ENCODE measurements at places on chromosomes 5 and 9.

- no peak for DNase-seq
These were observed 23.4 kb downstream of the UBLCP1 start for GRCh38 chr5:159286420-159287035.

- no peak for DNase-seq
These were observed 52.0 kb downstream of the CFAP77 start for GRCh38 chr9:132461971-132462370.

DNA sequence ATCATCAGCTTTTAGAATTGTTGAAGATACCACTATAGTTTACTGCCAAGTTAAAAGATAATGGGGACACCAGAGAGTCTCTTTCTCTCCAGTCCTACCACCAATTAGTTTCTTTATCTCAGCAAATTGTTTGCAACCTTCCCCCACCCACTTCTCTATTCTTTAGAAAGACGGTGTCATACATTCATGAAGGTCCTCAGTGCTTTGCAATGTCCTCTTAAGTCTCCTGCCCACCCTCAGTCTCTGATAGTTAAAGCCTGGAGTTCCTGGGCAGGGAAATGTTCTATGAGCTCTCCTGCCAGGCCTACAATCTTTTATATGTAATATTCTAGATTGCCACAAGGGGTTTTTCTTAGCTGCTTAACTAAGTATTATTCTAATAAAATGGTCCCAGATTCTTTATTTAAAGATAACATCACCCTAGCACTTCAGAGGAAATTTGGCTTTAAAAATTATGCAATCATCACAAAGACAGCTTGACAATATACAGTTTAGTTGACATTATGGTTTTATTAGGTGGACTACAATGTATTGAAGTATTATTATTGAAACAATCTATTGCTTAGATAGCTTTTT lies 509.2 kb downstream of the CSNK1G3 start:
- DNase-seq, result no peak

DNA sequence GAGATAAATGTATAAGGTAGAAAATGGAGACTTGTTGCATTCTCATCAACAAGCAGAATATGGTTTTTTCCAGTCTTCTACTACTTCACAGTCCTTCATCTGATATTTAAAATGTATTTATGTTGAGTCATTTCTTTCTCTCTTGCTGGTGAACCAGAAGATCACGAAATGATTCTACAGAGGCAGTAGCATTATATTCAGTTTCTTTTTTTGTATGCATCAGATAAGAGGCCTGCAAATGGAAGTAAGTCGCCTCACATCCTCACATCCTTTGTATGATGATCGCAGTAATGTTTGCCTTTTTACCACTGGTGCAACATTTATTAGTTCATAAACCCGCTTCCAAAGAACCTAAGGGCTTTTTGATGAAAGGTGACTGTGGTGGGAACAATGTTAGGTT lies 22.1 kb upstream of the IL13 start:
- DNase-seq, result no peak

DNA sequence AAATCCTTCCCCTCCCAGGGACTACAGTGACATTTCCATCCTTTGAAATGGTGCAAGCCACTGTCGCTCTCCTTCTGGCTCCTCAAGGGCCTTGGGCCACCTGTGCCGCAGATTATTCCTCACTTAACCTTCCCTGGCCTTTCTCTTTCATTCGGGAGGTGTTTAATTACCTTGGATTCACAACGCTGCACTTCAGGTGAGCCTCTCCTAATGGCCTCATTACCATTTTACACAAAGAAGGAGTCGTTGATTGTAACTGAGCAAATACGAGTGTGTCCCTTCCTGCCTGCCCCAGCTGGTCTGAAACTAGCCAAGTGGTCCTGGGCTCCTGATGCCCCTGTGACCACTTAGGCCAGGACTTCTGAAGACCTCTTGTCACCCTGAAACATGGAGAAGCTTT lies 205.0 kb downstream of the CRB2 start:
- no peak for DNase-seq

DNA sequence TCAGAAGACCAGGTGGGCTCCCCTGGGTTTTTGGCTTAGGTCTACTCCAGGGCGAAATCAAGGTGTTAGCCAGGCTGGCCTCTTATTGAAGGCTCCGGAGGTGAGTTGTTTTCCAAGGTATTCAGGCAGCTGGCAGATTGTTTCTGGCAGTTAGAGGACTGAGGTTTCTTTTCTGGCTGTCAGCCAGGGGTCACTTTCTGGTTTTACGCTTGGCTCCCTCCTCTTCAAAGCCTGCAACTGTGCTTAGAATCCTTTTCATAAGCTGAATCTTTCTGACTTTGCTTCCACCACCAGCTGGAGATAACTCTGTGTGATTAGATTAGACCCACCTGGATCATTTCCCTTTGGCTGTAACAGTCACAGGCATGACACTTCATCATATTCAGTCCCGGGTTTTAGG lies 24.6 kb downstream of the RFK start:
- DNase-seq, result no peak

- no peak for DNase-seq
These were observed 116.0 kb downstream of the KCNIP1 start for GRCh38 chr5:170619869-170620268.

GRCh38 chr9:88503845-88504764 lies 30.9 kb upstream of the NXNL2 start:
- DNase-seq, result no peak

GRCh38 chr5:168620807-168621206 lies 41.6 kb upstream of the PANK3 start:
- DNase-seq, result no peak

DNA sequence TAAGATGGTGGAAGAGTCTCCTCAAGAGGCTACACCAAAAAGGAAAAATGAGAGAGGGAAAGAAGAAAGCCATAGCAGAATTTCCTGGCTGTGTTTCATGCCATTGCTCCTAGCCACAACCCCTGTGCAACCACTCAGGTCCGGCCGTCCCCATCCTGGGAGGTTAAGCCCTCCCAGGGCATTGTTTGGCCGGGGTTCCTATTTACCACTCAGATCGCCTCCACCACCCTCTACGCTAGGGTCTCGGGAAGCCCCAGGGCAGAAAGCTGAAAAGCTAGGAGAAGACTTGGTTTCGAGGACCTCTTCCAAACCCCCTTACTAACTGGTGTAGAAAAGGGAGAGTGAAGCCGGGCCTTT lies 715 bp downstream of the RC3H2 start:
- no peak for DNase-seq

- no peak for DNase-seq
These were observed 20.0 kb upstream of the CREBRF start for GRCh38 chr5:173035904-173036707.

DNA sequence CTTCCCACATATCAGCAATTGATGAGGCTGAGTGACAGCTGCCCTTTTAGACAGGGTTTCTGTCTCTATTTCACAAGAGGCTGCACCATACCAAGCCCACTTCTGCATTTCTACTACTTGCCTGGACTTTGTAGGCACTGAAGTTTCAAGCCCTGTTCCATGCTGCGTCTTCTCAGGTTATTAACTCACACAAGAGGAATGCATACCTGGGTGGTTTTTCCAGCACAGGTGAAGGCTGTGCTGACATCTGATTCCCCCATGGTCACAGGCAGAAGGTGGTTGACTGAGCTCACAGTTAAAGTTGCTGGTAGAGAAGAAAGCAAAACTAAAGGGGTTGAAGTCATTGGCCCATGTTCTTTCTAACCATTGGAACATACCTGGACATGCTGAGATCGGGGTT lies 86.6 kb downstream of the MAMDC2 start:
- DNase-seq, result no peak

- no peak for DNase-seq
These were observed 9.0 kb upstream of the FAF2 start for GRCh38 chr5:176438959-176439757.

- DNase-seq, result no peak
These were observed 55.7 kb upstream of the SLC44A1 start for GRCh38 chr9:105188746-105189145.

GRCh38 chr5:104643320-104643719 lies 1080.7 kb upstream of the NUDT12 start:
- no peak for DNase-seq

DNA sequence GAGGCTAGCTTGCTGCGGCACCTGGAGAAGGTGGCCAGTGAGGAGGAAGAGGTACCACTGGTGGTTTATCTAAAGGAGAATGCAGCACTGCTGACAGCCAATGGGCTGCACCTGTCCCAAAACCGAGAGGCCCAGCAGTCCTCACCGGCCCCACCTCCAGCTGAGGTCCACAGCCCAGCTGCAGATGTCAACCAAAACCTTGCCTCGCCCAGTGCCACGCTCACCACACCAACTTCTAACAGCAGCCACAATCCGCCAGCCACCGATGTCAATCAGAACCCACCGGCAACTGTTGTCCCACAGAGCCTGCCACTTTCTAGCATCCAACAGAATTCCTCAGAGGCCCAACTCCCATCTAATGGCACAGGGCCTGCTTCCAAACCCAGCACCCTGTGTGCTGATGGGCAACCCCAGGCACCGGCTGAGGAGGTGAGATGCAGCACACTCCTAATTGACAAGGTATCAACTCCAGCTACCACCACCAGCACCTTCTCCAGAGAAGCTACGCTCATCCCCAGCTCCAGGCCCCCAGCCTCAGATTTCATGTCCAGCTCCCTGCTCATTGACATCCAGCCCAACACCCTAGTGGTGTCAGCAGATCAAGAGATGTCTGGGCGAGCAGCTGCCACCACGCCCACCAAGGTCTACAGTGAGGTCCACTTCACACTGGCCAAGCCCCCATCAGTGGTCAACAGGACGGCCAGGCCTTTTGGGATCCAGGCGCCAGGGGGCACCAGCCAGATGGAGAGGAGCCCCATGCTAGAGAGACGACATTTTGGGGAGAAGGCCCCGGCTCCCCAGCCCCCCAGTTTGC lies 8.0 kb downstream of the SYNPO start:
- no peak for DNase-seq

DNA sequence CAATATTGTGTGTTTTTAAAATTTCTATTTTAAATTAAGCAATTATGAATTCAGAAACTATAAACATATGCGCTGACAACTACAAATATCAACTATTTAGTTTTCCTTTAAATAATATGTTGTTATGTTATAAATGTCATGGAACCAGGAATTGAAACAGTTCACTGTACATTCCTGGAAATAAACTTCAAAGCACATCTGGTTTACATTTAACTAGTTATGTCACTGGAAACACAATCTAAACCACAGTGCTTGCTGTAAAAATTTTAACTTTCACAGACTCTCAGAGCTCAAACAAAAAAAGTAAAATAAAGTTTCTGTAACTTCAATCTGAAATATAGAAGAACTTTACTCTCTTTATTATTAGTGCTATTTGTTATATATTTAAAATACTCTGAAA lies 179.2 kb downstream of the FBN2 start:
- DNase-seq, result peak; percentile 11

- DNase-seq, result no peak
These were observed 42.4 kb downstream of the CPLANE1 start for GRCh38 chr5:37206736-37207135.

GRCh38 chr5:52707616-52708015 lies 80.1 kb upstream of the ITGA1 start:
- DNase-seq, result no peak

DNA sequence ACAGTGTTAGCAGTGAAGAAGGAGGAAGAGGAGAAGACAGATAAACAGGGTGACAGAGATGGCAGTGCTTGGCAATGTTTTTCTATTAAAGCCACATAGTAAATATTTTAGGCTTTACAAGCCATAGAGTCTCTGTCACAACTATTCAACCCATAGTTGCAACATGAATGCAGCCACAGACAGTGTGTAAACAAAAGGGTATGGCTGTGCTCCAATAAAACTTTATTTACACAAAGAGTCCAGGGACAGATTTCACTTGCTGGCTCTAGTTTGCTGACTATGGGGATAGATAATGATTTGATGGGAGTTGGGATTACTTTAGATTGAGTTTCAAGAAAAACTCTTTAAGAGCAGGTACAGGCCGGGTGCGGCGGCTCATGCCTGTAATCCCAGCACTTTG lies 224.8 kb upstream of the SEMA6A start:
- DNase-seq, result no peak

DNA sequence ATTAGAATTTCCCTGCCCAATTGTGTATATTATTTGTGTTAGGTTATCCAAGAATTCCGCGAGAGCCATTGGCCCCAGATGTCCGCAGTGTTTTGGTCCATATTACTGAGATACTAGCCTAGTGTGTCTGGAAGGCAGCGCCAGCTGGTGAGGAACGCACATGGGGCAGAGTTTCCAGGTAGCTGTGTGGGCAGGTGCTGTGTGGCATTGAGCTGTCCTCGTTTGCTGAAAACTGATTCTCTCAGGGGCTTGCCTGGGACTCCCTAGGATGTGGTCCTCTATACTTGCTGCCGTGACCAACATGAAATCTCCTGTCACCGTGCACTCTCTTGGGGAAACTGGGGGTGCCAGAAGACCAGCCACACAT lies 288.7 kb downstream of the FANCC start:
- DNase-seq, result no peak

GRCh38 chr5:172602783-172603231 lies 38.3 kb upstream of the NEURL1B start:
- DNase-seq, result no peak

- no peak for DNase-seq
These were observed 30.8 kb downstream of the GALNT12 start for GRCh38 chr9:98838155-98838867.

DNA sequence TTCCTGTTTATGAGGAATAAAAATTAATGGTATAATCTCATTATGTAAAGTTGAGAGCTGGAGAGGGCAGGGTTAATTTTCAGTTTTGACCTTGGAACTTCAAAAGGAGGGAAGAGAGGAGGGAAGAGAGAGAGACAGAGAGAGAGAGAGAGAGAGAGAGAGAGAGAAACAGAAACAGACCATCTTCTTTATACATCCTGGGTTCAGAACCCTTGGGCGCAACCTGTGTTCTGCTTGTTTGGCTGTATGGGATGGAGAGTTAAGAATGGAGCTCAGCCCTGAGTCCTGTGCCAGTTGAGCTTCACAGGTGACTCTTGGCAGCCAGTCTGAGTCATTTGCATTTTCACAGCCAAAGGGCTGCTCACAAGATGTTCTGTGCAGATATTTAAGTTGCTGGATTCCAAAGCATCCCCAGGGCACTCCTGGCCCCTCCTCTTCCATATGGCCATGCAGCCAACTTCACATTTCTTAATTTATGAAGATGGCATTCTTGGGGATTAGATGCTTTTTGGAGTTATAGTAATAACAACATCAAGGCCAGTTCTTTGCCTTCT lies 143.5 kb downstream of the CARTPT start:
- DNase-seq, result no peak

- no peak for DNase-seq
These were observed 80.3 kb downstream of the HSD17B4 start for GRCh38 chr5:119532637-119533036.

GRCh38 chr9:25677301-25678146 lies 720 bp downstream of the TUSC1 start:
- DNase-seq, result no peak

DNA sequence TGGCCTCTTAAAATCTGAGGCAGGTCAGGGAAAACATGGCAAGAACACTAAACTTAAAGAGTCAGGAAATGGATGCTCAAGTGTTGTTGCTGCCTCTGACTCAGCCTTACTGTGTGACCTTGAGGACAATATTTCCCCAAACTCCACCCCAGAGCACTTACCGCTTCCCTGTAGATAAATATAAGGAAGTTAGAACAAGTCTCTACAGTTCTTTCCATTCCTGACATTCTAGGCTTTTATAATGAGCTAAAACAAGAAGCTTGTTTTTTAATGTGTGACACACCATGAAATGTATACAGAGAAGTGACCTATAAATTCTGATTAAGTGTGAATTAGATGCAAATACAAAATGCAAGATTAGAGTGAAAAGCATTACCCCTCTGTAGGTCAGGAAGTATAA lies 129.3 kb downstream of the GRIA1 start:
- no peak for DNase-seq
